Daoy (cell line): ENCODE measurements at places on chromosomes 4 and X. TPM values are rescaled to one million over a fixed set of nuclear protein-coding genes. Genes with fewer than 3 reads are reported as not detected.

- DNase-seq: peak; percentile 87
Observed at GRCh38 chr4:8665406-8666360, 73.1 kb downstream of the CPZ start.

Gene PPP1R2C
- not detected in 2 replicates for total RNA-seq

DNA sequence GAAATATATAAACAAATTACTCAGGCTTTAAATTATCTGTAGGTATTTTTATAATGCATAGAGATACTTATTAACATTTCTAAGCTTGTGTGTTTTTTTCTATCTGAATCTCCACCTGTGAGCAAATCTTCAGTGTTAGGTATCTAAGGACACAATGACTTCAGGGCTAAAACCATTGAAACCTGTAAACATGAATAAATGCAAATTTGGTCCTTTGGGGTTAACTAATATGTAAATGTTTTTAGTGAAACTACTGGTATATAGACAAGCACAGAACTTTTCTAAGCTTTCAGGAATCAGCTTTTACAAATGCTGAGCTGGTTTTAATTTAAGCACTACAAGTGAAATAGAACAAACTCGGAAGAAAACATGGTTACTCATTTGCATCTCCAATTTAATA lies 147.9 kb downstream of the FBXO8 start:
- no peak for DNase-seq

GRCh38 chrX:87621697-87622096 lies 104.1 kb downstream of the KLHL4 start:
- DNase-seq: no peak

Gene ALAS2
- not detected in 2 replicates for total RNA-seq

- peak; percentile 69 for DNase-seq
Observed at GRCh38 chrX:154378059-154378798, 866 bp upstream of the EMD start.

DNA sequence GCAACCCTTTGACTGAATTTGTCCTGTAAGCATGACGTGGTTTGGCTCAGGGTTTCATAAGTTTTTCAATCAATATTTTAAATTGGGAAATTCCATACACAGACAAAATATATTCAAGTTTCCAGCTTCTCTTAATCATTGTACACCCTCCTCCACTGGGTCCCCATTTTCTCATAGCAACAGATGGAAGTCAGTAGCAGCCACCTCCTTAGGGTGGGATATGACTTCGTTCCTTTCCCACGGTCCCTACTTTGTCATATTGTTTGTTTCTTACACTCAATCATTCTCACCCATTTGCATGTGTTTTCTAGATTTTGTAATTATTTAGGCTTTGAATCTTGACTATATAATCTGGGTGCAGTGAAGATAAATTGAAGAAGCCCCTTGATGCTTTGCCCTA lies 664.5 kb upstream of the IGFBP7 start:
- DNase-seq: no peak

- DNase-seq: no peak
Observed at GRCh38 chrX:16177260-16177659, 10.0 kb downstream of the MAGEB17 start.

Gene CDKL2
- total RNA-seq: 0.06 TPM in 1 of 2 replicates, not detected in the other

Gene CYSLTR1
- not detected in 2 replicates for total RNA-seq

Gene MSX1
- total RNA-seq: 18.7 and 28.5 TPM in 2 replicates

- no peak for DNase-seq
Observed at GRCh38 chrX:40465735-40466551, 114.8 kb upstream of the ATP6AP2 start.

- DNase-seq: no peak
Observed at GRCh38 chr4:108097990-108098553, 70.7 kb downstream of the LEF1 start.

Gene CFP
- total RNA-seq: 0.74 TPM in 1 of 2 replicates, not detected in the other

DNA sequence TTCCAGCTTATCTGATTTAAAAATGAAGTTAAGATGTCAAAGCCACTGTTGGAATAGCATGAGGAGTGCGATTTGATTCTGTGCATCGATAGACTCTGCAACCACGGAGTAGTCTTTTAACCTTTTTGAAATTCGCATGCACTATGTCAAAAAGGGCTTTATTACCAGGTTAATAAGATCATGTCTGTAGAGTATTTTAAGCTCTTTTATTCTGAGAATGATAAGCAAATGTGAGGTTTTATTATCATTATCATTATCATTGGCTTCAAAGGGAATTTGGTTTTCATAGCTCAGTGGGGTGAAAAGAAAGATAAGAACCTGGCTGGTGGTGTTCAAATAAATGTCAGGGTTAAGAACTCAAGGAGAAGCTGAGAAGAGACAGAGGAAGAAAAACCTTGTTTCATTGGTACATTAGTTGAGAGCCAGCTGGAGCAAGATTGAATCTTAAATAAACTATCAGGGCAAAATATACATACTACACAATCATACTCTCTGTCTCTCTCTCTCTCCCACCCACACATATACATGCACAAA lies 102.6 kb downstream of the MMRN1 start:
- DNase-seq: no peak

- peak; percentile 34 for DNase-seq
Observed at GRCh38 chrX:8731559-8732395, at the start of gene ANOS1. Gene ANOS1 (minus strand): TSS chrX:8732137. CDS start chrX:8732036, 101 bp downstream.

DNA sequence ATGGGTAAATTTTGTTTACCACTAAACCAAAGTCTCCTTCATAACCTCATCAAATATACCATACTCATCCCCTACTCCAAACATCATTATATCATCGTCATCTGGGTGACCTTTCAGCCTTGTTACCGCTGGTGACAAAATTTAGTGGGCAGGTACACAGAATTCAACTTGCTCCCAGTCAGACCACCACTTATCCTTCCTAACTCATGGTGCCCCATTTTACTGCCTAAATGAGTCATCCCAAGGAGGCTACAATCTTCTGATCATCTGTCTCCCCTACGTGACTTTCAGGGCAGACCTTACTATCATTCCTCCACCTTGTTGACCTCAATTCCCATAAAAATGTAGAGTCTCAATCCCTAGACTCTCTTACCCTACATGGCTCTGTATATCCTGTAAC lies 49.6 kb downstream of the DCHS2 start:
- no peak for DNase-seq

Gene PITX2
- 1.3 and 2.7 TPM in 2 replicates for total RNA-seq

Gene TEX13D
- not detected in 2 replicates for total RNA-seq

- no peak for DNase-seq
Observed at GRCh38 chr4:105956569-105956968, 61.3 kb downstream of the NPNT start.

- DNase-seq: peak; percentile 20
Observed at GRCh38 chr4:158796370-158797140, 27.7 kb downstream of the FNIP2 start.

Gene FAM53A
- total RNA-seq: 3.5 and 10.9 TPM in 2 replicates

Gene SHISA3
- total RNA-seq: 3.1 and 4.3 TPM in 2 replicates

DNA sequence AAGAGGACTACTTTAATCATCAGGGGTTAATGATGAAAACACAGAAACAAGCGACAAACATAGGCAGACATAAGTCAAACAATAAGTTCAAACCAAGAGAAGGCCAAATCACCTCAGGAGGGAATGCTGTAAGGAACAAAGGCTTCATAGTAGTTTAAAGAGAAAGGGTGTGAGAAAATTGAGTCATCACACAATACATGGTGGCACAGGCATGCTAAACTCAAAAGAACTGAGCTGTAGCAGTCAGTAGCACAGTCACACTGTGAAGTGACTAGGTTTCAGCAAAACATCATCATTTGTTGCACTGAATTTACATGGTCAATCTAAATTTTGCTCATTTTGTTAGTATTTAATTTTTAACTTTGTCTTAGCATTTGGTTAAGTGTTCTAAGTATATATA lies 24.2 kb downstream of the SMC1A start:
- DNase-seq: no peak

Gene LRCH2
- total RNA-seq: 1.3 and 2.8 TPM in 2 replicates

Gene NPY2R
- not detected in 2 replicates for total RNA-seq

GRCh38 chr4:169117591-169118081 lies 107.6 kb upstream of the CBR4 start:
- no peak for DNase-seq

Gene FGD1
- 1.2 and 2.5 TPM in 2 replicates for total RNA-seq

Gene CSN1S1
- total RNA-seq: not detected in 2 replicates

Gene TENM3
- total RNA-seq: 33.9 and 40.5 TPM in 2 replicates

DNA sequence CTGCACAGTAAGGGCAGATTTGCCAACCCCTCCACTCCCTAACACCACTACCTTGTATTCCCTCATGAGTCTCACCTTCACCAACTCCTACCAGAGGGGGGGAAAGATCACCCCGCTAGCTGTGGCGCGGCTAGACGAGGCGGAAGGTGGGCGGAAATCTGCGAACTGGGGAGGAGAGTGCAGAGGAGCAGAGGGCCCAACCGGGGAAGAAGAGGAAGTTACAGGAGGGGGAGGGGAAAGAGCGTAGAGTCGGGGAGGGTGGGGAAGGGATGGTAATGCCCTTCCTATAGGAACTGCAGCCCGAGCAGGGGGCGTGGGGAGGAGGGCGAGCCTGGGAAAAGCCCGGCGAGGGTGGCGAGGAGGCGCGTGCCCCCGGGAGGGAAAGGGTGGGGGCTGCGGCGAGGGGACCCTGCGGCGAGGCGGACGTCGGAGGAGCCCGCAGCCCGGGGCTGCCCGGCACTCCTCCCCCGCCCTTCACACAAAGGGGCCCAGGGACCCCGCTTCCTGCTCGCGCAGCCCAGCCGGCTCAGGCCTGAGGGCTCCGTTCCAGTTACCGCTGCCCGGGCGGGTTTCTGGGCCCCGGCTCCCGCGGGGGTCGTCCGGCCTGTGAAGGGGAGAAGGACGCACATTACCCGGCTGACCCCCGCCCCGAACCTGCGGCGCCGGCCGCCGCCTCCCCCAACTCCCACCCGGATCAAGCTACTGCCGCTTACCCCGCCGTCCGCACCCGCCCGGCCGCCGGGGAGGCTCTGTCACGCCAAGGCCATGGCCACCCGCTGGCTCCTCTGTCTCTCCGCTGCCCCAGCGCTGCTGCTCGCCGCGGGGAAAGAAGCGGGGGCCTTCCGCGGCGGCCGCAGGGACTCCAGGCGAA lies 1.8 kb downstream of the RAP2C start:
- DNase-seq: peak; percentile 85

Gene TMEM35A
- 0.48 TPM in 1 of 2 replicates, not detected in the other for total RNA-seq

GRCh38 chr4:145075742-145076468 lies 22.1 kb downstream of the ANAPC10 start:
- DNase-seq: no peak

Gene CT47B1
- not detected in 2 replicates for total RNA-seq

DNA sequence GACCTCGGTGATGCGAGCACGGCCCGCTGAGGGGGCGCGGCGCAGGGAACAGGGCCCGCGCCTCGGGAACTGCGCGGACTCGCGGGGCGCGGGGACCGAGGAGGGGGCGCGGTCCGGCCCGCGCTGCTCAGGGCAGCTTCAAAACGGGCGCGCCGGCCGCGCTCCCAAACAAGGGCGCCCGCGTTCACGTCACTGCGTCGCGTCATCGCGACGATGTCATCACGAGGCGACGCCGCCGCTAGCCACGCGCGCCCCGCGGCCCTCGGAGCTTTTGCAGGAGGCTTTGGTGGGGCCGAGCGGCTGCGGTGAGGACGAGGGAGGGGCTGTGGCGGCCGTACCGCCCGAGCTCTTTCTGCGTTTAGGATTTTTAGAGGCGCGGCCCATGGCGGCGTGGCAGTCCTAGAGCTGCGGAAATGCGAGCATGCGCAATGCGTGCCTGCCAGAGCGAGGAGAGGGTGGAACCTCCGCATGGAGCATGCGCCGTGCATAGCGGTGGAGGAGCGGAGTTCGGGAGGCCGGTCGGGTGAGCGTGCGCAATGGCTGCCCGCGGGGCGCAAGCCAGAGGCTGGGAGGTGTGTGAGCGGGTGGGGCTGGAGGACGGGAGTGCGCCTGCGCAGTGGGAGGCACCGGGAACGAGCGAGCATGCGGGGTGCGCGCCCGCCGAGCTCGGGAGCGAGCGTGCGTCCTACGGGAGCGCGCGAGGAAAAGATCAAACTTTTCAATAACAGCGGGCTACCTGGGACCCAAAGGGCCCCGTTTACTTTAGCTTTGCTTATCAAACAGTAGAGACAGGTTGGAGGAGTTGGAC lies at the start of gene PPP2R3B:
PPP2R3B (minus strand) TSS at position 140 of the 808 bp plus-strand sequence. CDS start 216 bp downstream, outside the sequence.
- DNase-seq: peak; percentile 96

DNA sequence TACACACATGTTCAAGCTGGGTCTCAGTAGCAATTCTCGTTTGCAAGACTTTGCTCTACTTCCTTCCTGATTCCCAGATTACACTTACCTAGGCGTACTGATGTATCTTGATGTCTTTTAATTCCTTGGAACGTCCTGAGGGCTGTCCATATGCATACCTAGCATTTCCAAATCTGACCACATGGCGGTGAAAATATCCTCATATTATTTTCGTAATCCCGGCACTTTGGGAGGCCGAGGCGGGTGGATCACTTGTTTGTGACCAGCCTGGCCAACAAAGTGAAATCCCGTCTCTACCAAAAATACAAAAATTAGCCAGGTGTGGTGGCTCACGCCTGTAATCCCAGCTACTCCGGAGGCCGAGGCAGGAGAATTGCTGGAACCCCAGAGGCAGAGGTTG lies 1786.3 kb upstream of the TENM3 start:
- DNase-seq: no peak

GRCh38 chr4:7915875-7916242 lies 23.8 kb downstream of the AFAP1 start:
- DNase-seq: no peak

Gene C4orf36
- 0.40 and 4.1 TPM in 2 replicates for total RNA-seq

DNA sequence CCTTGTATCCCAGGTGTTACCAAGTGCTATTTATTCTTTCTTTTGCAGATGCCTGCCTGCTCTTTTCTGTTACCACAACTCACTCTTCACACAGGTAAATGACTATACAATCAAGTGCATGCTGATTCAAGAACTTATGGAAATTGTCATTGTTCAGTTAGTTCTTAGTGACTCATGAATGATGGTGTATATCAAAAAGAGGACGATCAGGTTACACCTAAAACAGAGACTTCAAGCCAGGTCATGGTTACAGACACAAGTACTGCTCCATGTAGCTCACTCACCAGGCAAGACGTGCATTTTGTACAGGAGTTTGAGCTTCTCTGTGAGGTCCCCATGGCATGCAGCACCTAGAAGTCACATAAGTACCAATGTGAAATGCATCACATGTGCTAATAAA lies 59.3 kb upstream of the UCP1 start:
- DNase-seq: no peak

DNA sequence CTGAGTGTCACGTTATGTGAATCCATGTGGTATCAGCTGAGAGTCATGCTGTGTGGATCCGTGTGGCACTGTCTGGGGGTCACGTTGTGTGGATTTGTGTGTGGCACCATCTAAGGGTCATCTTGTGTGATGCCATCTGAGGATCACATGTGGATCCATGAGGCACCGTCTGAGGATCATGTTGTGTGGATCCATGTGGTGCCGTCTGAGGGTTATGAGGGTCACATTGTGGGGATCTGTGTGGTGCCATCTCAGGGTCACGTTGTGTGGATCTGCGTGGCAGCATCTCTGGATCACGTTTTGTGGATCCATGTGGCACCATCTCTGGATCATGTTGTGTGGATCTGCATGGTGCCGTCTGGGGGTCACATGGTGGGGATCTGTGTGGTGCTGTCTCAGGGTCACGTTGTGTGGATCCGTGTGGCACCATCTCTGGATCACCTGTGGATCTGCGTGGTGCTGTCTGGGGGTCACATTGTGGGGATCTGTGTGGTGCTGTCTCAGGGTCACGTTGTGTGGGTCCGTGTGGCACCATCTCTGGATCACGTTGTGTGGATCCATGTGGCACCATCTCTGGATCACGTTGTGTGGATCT lies 6.9 kb downstream of the PDE6B start:
- DNase-seq: no peak

Gene ARHGAP6
- 0.36 TPM in 1 of 2 replicates, not detected in the other for total RNA-seq

Gene TRAM1L1
- total RNA-seq: 3.8 and 7.4 TPM in 2 replicates

GRCh38 chr4:53094040-53094439 lies 231.9 kb downstream of the RASL11B start:
- no peak for DNase-seq
